ENCODE measurements at places on chromosomes 4 and X.

DNA sequence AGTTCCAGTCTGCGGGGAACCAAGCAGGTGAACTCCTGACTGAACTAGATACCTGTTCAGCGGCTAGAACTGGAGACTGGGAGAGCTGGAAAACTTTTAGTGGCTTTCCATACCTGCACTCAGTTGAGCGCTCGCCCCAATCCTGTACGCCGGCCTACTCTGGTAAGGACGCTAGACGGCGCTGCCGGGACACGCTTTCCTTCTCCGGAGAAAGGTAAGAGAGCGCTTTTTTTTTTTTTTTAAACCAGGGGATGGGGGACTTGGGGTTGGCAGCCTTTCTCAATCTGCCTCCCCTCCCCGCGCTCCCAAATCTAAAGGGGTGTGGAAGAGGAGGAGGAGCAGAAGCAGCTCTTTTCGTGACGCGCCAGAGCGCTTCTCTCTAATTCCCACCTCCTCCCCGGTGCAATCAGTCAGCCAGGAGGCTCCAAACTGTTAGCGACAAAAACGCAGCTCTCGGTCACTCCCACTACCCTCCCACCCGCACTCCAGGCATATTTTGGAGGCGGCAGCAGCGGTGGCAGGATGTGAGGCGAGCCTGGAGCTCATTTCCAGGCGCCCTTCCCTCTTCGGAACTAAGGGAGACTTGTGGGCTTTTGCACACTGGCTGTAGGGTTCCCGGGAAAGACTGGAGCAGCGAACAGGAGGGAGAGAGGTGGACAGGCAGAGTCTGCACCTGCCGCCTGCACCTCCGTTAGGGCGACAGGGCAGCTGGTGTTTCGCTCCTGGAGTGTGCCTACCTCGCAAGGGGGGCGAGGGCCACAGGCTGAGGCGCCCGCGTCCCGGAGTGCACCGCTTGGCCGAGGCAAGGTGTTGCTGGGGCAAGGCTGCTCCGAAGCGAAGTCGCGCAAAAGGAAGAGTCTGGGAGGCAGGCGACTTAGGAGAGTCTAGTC lies at the start of gene IL1RAPL2:
Gene IL1RAPL2 (plus strand): TSS at position 409 of the 890 bp plus-strand sequence.
- no peak for DNase-seq

DNA sequence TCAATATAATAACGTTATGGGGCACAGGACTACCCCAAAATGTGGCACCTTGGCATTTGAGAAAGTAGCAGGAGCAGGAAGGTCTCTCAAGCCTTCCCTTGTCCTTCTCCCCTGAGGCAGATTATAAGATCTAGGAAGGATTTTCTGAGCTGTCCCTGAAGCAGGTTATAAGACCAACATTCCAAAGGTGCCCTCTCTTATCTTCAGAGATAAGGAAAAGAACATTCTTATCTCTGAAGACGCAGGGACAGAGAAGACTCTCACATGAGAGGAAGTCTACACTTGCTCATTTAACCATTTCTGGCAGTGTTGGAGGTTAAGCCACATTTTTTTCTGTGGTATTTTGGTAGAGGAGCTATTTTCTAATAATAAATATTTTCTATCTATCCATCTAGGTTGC lies 437.9 kb upstream of the MAOA start:
- no peak for DNase-seq

DNA sequence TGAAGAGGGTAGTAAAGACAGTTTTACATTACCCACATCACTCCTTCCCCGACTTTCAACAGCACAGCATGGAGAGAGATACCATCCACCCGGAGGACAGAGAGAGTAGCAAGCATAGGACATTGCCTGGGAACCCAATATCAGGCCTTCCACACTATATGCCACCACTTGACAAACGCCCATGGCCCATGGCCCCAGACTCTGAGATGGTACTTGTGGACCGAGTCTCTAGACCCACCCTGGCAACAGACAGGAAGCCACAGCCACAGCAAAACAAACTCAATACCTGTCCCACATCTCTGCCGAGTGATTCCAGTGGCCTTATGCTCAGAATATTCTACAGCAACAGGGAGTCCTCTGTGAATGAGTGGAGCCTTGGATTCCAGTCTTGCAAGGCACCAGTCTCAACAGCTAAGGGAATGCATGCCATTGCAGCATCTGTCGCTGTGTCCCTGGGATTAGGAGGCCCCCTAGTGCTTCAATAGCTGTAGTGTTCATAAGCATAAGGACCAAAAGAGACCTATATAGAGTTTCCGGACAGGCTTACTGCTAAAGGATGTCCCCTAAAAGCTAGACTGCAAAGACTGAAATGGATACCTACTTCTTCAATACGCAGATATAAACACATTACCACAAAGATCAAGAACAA lies 14.7 kb upstream of the CT55 start:
- peak; percentile 55 for DNase-seq

DNA sequence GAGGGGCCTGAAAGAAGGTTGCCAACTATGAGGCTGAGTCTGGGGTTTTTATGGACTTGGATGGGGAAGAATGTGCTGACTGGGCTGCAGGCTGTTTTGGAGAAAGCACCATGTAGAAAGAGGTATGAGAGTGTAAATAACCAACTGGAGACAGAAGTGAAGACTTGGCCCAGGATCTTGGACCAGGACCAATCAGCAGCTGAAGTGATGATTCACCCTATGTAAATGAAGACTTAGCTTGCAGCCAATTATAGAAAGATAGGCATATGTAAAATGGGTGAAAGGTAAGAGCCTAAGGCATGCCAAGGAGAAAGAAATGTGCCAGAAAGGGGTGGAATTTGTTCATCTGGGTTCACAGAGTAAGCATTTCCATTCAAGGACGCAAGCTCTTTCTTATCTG lies 856.7 kb upstream of the PRKX start:
- no peak for DNase-seq

- DNase-seq = no peak
These were observed 593.8 kb upstream of the SLIT2 start for GRCh38 chr4:19657856-19658255.

- no peak for DNase-seq
These were observed 15.2 kb downstream of the ETDC start for GRCh38 chrX:135324463-135324862.

DNA sequence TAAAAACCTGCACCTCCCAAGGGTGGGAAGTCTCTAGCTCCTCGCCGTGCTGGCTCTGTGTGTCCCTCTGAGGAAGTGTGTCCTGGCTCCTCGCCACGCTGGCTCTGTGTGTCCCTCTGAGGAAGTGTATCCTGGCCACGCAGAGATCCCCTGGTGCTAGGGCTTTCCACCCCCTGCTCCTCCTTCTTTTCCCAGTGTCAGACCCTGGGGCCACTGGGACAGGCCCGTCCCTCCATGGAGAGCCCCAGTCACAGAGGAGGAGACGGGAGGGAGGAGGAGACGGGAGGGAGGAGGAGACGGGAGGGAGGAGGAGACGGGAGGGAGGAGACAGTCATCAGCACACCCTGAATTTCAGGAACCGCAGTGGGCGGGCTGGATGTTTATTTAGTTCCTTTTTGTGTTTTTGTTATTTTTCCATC lies 53.8 kb upstream of the HGFAC start:
- DNase-seq = peak; percentile 91

DNA sequence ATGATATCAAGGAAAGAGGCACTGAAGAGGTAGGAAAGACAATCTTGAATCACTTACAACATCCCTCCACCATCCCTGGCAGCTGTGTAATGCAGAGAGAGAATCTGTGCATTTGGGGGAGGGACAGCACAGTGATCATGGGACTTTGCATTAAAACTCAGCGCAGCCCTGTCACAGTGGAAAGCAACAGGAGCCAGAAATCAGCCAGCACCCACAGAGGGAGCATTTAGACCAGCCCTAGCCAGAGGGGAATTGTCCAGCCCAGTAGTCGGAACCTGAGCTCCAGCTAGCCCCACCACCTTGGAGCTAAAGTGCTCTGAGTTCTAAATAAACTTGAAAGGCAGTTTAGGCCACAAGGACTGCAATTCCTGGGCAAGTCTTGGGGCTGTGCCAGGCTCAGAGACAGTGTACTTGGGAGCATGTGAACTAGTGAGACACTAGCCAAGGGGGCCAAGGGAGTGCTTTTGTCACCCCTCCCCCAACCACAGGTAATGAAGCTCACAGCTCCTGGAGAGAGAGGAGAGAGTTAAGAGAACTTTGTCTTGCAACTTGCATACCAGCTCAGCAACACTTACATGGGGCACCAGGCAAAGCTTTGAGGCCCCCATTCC lies 83.9 kb upstream of the FAM241A start:
- DNase-seq = no peak

- DNase-seq = no peak
These were observed 168.5 kb upstream of the SH3RF1 start for GRCh38 chr4:169439244-169439643.

- DNase-seq = no peak
These were observed 86.9 kb upstream of the PSAPL1 start for GRCh38 chr4:7521666-7522065.

GRCh38 chrX:17987783-17988182 lies 126.7 kb upstream of the RAI2 start:
- DNase-seq = no peak

- DNase-seq = peak; percentile 31
These were observed at the start of gene FHL1 for GRCh38 chrX:136147315-136147901. Gene FHL1, plus strand, starts transcription at chrX:136147533.

GRCh38 chr4:67333664-67334063 lies 211.6 kb downstream of the CENPC start:
- no peak for DNase-seq

DNA sequence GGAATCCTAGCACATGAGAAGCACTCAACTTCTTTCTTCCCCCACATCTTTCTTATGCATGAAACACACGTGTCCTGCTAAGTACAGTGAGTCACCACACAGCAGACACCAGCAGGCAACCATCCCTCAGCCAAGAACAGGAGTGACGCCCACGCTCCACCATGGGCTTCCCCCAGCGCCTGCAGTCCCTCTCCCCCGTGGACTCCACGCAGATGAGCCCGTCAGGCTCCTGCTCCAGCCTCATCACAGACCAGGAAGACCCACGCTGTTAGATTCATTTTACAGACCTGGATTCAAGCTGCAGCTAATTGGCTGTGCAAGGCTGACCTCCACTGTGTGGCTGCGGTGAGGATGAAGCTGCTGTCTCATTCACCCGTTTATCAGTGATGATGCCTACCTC lies 16.7 kb downstream of the HMX1 start:
- DNase-seq = peak; percentile 34

- no peak for DNase-seq
These were observed 29.8 kb upstream of the ARHGAP24 start for GRCh38 chr4:85445050-85445639.

- peak; percentile 88 for DNase-seq
These were observed 12.7 kb downstream of the GAB3 start for GRCh38 chrX:154738011-154738738.

DNA sequence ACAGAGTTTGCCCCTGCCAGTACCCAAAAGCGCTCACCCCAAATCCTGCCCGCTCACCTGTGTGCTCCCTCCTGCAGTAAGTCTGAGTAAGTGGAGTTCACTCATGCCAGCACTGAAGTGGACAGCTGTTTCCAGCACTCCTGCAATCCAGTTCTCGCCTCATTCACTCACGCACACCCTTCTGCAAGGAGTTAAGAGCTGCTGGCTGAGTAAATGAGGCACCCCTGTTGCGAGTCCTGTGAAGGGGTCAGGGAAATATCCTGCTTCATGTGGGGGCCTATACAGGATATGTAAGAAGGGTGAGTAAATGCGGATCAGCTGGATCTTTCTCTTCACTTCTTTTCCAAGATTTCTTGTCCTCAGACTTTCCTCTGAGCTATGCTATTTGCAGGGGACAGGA lies 23.5 kb downstream of the CXCL8 start:
- DNase-seq = no peak

DNA sequence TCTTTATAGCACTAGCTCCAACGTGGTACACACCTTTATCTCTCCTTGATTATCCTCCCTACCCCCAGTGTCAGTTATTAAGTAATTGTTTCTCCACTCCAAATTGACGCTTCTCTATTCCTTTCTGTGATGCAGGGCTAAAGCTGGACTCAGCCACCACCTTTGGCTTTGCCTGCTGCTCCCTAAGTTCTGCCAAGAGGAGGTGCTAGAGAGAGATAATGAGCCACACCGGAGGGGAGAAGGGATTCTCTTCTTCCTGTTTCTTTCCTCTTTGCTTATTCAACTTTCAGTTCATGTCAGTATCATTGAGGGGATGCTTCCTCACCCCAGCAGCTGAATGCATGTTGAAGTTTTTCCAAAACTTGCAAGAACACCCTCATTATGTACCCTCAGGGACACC lies 176.5 kb downstream of the GBA3 start:
- no peak for DNase-seq

- DNase-seq = no peak
These were observed 212.3 kb upstream of the BCOR start for GRCh38 chrX:40310016-40310415.

DNA sequence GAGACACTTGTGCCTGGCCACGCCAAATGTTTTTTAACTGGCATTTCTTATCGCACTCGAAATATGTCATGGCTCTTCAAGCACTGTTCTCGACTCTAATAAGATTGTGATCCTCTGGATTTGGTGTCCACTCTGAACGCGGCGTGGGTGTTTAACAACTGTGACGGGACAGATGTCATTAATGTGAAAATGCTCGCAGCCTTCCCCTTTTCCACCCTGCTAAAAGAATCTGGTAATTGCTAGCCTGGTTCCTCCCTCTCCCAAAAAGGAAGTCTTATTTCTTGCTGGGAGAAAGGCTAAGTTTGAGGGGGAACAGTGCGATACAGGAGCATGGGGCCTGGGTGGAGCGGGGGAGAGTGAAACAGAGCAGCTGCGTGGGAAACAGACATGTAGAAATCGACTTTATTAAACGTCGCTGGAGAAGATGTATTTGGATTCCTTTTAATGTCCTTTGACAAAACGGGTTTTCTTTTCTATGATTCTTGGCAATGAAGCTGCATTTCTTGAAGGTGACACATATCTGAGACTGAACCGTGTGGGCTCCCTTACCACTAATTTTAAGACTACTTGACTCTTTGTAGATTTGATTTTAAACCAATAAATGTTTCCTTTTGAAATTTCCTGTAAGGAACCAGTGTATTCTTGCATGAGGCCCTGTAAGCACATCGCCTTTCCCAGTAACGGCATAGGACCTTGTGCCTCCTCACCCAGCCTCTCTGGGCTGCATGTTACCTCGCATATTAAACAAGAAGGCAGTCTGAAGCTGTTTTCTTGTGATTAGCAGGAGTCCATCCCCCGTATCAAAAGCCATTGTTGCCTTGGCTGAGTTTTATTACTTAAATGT lies 17.8 kb downstream of the TBC1D1 start:
- peak; percentile 77 for DNase-seq

GRCh38 chr4:17398035-17398434 lies 113.9 kb downstream of the QDPR start:
- DNase-seq = no peak

GRCh38 chr4:113398441-113399143 lies 349.1 kb downstream of the ANK2 start:
- no peak for DNase-seq

- no peak for DNase-seq
These were observed 136.5 kb downstream of the RBM47 start for GRCh38 chr4:40493160-40493559.

- DNase-seq = no peak
These were observed 10.2 kb downstream of the TEX13A start for GRCh38 chrX:105210258-105210657.

- DNase-seq = no peak
These were observed 28.3 kb downstream of the STK32B start for GRCh38 chr4:5079581-5079980.

GRCh38 chr4:1610791-1611500 lies 73.2 kb downstream of the FAM53A start:
- no peak for DNase-seq

Data from suppressor macrophage treated with lipopolysaccharide for 1 hour (primary cell).